ENCODE measurements at places on chromosomes 11 and 22. TPM values are rescaled to one million over a fixed set of nuclear protein-coding genes. Genes with fewer than 3 reads are reported as not detected.
A peak's percentile ranks its signal among the peaks of the same experiment; 100 is the strongest.

The MMP10 gene
- total RNA-seq = 2.5 TPM

The NOX4 gene
- not detected for total RNA-seq

The HOATZ gene
- not detected for total RNA-seq

The SEPTIN3 gene
- total RNA-seq = 7.7 TPM

The SAA2 gene
- 4.9 TPM for total RNA-seq

- DNase-seq = no peak
These were observed 22.6 kb downstream of the DCUN1D5 start for GRCh38 chr11:103069367-103069766.

DNA sequence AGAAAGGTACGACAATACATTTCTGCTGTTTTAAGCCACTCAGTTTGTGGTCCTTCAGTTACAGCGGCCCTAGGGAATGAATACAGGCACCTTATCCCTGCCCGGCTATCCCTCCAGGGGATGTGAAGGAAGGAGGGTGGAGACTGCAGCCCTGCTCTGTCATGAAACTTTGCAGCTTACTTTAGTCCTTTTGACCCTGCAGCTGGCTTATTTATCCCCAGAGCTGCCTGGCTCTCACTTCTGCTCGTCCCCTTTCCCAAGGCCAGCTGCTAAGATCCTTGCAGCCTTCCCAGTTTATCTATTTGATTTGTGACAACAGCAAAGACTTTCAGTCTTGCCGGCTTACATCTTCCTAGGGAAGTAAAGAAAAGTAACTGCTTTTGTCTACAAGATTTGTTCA, 55.2 kb downstream of the SC5D start:
- DNase-seq = no peak

DNA sequence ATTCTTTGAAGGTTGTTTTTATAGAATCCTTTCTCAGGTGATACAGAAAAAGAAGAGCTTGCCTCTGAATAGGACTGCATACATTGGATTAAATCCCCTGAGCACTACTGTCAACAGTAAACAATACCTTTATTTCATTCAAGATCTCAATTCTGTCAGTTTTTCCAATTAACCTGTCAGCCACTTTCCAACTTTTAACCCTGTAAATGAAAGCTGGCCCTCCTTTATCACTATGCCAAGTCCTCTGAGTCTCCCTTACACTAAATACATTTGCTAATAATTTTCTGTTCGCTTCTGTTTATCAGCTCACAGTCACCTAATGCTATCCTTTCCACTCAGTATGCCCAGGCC, 213.7 kb upstream of the ARHGAP42 start:
- DNase-seq = no peak

- no peak for DNase-seq
These were observed 2.7 kb downstream of the ST3GAL4 start for GRCh38 chr11:126357969-126358762.

DNA sequence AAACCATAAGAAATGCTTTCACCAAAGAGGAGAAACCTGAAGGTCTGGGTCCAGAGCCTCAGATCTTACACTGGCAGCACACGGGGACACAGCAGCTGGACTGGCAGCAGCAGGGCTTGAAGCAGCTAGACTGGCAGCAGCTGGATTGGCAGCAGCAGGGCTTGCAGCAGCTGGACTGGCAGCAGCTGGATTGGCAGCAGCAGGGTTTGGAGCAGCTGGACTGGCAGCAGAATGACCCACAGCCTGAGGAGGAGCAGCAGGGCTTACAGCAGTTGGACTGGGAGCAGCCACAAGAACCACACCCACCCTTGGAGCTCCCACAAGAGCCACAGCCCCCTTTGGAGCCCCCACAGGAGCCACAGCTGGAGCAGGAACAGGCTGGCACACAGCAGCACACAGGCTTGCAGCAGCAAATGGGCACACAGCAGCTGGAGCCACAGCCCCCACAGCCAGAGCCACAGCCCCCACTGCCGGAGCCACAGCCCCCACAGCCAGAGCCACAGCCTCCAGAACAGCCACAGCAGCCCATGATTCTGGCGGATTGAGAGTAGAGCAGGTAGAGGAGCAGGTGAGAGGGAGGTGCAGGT, at the start of gene KRTAP5-11:
Gene KRTAP5-11, minus strand, starts transcription at position 567 of the 587 bp plus-strand sequence. Its CDS starts 38 bp downstream, at position 529.
- DNase-seq = no peak

DNA sequence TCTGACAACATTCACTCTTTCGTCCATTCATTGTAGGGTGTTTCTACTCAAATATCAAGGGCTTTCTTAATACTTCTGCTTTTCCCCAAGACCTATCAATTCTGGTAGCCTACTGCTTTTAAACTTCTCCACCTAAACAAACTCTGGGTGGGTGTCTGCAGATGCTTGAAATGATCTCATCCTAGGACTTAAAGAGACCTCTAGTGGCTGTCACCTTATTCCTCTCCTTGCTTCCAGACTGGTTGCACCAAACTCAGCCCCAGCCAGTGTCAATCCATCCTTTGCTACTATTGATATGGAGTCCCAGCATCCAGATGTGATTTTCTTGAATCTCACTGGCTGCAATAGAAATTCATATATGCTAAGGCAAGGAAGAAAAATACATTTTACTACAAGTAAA, 274.7 kb downstream of the NXPE2 start:
- DNase-seq = no peak

DNA sequence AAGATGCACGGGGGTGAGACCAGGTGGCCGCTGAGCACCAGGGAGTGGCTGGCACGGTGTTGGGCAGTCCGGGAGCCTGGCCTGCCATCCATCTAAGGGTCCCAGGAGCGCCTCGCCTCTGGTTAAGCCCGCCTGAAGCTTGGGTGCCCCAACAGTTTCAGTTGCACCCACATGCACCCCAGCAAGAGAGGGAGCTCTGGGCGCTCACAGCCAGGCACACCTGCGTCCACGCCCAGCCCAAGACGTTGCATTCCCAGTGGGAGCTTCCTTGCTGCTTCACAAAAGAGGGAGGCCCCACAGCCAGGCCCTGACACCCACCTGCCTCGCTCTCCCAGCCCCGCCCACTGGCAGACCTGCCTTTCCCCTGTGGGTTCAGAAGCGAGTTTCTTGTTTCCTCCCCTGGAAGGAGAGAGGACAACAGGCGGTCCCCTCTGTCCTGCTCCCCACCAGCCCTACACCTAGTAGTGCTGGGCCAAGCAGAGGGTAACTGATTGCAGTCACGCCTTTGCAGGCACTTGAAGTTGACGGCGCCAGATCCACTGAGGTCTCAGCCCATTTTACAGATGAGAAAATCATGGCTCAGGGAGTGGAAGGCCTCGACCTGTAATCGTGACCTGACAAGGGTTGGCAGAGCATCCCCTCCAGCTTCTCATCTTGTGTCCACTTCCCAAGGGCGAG, 35.4 kb downstream of the OSBPL5 start:
- DNase-seq = no peak

DNA sequence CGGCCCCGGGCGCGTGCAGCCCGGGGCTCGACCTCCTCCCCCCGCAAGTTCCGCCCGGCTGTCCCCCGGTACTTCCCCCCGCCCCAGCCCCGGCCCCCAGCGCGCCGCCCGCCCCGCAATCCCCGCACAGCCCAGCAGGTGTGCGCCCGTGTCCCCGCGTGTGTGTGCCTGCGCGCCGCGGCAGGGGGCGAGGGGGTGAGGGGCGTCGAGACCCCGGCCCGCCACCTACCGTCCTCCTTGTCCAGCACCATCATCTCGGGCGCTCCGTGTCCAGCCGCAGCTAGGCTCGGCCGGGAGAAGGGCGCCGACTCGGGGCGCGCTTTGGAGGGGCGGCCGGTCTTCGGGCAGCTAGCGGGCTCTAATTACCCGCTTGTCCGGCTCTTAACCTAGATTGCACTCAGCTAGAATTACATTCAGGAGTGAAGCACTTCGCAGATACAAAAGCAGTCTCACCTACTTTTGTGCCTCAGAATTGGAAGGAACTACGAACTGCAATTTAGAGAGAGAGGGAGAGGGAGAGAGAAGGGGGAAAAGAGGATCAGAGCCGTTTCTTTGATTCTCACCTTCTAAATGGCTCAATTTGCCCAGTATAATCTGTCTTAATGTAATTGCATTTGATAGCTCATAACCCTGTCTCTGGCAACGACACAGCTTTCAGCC, 439 bp downstream of the LMO1 start:
- no peak for DNase-seq

DNA sequence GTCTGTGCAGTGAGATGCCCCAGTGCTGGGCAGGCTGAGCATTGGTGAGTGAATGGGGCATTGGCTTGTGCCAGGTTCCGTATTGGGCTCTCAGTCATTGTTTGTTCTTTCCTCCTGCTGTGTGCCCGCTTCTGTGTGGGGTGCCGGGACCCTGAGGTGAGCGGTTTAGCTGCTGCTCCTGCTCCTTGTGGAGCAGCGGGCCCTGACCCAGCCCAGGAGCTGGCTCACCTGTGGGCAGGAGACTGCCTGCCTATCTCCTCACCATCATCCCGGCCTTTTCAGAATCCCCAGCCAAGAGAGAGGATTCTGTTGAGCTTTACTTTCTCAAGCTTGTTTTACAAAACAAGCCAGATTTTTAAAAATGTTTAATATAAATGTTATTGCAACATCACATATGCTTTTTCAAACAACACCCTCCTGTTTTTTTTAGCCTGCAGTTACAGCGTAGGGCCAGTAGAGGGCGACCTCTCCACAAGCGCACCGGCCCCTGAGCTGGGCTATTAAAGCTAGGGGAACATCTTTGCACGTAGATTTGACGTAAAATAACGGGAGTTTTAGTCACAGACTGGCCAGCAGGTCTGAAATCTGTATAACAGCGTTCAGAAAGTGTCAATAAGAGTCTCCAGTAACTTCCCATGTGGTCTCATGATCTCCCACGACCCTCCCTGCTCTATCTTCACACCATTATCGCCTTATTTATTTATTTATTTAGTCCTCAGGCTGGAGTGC, 25.1 kb upstream of the RELT start:
- peak; percentile 51 for DNase-seq
